Neural progenitor cell (in vitro differentiated cells): ENCODE measurements at places on chromosomes 2 and 18.
A peak's percentile ranks its signal among the peaks of the same experiment; 100 is the strongest.

- no peak for DNase-seq
Observed at GRCh38 chr2:186345745-186346144, 140.3 kb upstream of the ZC3H15 start.

DNA sequence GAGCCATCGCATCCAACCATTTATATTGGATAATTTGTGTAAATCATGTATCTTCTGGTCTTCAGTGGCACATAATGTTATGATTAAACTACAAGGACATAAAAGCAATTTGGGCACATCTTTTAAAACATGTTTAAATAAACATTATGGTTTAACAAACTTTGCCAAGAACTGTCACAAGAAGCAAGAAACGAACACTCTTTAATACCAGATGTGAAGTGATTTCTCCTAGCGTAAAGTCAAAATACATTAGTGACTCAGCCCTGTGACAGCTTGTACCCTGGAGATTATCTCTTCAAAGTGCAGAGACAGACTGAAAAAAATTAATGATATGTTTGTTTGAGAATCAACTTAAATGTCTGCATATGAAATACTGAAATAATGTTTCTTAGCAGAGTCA lies 39.9 kb downstream of the DSEL start:
- no peak for DNase-seq

- no peak for DNase-seq
Observed at GRCh38 chr2:186303091-186303490, 183.0 kb upstream of the ZC3H15 start.

- DNase-seq, result peak; percentile 68
Observed at GRCh38 chr2:233976690-233977294, 59.6 kb downstream of the TRPM8 start.

DNA sequence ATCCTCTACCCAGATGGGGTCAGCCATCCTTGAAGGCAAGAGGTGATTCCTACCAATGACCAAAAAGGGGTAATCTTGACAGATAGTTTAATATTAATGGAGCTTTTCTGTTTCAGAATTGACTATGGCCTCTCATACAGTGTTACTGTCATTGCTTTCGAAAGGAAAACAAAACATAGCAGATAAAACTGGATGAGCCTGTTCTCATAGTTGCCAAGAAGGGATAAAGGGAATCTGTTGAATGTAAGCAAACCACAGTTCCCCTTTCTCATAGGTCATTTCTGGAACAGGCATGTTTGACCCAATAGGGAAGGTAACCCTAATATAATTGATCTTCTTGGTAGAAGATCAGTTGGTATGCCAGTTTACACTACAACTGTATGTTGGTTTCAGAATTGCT lies 1.6 kb downstream of the RAB27B start:
- no peak for DNase-seq
